ENCODE measurements at places on chromosomes 7 and 10.

DNA sequence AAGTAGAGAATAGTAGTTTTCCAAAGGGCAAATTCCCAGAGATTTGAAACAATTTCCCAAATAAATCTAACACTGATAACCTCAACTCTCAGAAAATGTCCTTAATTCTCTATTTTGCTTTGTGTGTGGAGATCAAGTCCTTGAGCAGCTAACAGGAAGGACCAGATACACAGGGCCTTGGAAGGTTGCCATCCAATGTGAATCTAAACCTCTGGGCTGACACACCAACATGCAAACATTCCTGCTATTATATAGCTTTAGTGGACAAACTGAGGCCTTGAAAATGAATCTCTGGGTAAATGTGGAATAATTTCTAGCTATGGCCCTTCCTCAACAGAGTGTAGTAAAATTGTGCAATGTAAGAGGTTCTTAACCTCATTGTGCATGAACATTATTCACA, 44.1 kb upstream of the PARD3 start:
- peak; percentile 30 for DNase-seq

DNA sequence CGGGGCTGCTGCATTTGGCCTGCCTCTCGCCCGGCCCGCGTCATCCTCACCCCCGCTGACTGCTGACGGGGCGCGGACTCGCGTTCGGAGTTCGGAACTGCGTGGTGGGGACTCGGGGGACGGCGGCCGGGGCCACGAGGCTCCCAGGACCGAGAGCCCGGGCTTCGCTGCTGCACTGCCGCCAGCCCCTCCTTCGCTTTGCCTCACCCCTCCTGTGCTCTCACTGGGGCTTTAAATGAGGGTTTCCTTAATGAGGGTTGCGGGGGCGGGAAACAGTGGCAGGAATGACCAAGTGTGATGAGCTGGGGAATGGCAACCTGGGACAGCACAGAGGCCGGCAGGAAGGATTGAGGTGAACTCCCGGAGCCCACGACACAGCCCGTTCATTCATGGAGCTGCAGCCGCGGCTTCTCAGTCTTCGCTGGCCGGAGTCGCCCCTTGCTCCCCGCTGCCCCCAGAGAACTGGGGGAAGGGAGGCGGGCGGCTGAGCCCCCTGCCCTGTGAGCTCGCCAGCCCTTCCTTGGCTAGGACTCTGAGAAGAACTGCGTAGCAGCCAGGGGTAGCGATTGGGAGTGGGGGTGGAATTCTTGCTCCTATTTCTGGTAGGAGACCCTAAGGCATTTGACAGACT, 1.5 kb upstream of the LRRC4 start:
- DNase-seq, result peak; percentile 7

- no peak for DNase-seq
Measured at GRCh38 chr7:36984041-36984521, 259.8 kb upstream of the AOAH start.

DNA sequence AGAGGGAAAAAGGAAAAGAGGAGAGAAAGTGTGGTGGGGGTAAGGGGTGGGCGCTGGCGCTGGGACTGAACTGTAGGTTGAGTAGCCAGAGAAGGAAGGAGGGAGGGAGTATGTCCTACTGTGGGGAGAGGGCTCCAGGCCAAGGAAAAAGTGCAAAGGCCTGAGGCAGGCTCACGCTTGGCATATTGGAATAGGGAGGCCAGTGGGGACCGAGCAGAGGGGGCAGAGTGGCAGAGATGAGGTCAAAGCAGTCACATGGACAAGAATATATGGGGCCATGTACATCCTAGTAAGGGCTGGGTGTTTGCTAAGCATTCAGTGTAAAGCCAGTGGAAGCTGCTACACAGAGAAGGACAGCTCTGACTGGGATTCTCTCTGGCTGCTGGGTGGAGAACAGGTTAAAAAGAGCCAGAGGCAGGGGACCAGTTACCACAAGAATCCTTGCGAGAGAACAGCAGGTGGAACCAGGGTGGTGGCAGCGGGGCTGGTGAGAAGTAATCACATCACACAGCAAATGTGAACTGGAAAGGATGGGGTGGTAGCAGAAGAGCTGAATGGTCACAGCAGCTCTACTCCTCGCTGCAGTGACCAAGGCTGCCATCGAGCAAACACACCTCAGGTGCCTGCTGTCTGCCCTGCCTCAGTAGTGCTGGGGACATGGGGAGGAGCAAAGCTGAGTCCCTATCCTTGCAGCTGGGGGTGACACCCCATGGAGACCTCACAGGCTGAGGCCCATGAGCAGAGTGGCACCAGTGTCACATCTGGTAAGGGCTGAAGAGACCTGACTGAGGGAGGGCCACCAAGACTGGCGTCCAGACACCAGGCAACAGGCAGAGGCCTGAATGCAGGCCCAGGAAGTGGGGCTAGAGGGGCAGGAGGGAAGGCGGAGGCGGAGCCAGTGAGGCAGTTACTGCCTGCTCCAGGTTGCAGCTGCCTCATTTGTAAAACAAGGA, 39.5 kb downstream of the FAM53B start:
- DNase-seq, result no peak

DNA sequence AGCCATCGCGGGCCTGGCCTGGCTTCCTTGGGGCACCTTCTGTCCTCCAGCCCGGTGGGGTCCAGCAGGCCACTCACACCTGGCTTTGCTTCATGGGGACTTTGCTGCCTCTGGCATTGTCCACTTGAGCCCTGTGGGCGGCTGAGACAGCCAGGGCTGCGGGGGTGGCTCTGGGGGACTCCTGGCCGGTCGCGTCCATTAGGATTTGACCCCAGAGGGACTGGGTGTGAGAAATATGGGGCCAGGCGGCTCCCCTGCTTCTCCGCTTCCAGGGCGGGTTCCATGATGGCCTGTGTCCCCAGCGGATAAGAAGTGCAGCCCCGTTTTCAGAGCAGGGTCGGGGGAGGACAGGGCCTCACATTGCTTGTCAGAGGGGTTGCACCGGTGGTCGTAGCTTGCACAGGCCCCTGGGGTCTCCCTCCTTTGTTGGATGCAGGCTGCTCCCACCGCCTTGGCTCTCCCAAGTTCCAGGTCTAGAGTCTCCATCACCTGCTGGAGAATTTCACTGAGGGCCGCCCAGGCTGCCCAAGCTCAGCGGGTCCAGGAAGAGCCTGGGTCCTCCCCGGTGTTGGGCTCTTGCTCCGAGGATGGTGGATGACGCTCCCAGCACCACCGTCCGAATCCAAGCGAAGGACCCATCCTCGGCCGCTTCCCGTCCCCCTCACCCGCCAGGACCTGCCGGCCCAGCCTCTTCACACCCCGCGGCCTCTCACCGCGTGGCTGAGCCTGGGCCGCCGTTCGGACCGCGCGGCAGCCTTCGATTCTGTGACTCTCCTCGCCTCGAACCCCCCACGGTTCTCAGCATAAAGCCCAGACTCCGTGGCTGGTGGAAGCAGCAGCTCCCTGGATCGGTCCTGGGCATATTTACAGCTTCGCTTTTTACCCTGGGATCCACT, 140.1 kb downstream of the DYNC2I1 start:
- DNase-seq, result no peak

GRCh38 chr7:90424720-90425119, 21.5 kb downstream of the CLDN12 start:
- DNase-seq, result no peak

- DNase-seq, result peak; percentile 50
Measured at GRCh38 chr10:99996671-99997648, 12.8 kb downstream of the DNMBP start.

DNA sequence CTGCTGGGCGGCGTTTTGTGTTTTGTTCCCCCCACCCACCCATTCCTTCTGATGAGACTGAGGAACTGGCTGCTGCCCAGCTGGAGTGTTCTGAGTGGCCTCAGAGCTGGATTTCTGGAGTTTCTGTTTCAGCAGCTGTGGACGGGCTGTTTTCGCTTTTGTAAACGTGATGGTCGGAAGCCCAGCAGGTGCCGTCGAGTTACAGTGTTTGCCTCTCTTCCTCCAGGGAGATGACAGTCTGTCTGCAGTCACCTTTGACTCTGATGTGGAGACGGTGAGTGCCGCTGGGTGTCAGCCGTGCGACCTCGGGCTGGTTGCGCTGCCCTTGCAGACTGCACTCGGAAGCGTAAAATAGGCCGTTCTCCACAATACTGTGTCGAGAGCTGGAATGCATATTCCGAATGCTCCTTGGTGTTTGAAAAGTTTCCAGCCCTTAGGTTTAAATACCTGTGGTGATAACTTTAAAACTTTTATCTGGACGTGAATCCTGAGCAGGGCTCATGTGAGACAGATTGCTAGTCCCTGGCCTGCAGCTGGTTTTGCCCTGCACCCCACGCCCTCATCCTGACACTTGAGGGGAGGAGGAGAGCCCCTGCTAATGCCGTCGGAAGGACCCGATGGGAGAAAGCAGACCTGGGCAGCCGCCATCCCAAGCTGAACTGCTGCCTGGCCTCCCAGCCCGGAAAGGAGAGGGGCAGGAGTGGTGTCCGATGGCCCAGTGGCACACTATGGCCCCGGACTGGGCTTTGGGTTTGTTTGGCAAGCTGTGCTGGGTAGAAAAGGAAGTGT, 8.3 kb downstream of the IQCE start:
- no peak for DNase-seq

DNA sequence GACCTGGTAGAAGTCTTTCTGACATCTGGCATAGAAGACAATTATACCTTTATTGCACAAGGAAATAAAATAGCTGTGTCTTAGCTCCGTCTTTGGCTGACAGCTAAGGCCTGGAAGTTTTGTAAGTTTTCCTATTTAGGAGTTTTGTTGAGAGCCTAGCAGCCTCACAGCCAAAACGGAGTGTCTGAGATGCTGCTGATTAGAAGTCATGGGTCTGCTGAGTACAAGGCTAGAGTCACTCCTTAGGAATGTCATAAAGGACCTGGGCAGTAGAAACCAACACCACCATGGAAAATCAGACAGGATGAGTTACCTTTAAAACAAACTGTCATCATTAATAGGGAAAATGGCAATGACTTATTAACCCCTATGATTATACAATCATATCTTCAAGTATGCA, 442.5 kb downstream of the KCNMA1 start:
- DNase-seq, result peak; percentile 97

DNA sequence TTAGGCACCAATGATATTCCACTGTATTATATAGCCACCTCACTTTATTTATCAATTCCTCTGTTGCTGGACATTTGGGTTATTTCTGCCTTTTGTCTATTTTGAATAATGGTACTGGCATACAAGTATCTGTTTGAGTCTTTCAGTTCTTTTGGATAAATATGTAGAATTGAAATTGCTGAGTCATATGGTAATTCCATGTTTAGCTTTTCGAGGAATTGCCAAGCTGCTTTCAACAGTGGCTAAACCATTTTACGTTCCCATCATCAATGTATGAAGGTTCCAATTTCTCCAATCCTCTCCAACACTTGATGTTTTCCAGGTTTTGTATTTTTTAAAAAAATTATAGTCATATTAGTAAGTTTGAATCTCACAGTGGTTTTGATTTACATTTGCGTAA, 42.3 kb downstream of the JMJD1C start:
- DNase-seq, result no peak

DNA sequence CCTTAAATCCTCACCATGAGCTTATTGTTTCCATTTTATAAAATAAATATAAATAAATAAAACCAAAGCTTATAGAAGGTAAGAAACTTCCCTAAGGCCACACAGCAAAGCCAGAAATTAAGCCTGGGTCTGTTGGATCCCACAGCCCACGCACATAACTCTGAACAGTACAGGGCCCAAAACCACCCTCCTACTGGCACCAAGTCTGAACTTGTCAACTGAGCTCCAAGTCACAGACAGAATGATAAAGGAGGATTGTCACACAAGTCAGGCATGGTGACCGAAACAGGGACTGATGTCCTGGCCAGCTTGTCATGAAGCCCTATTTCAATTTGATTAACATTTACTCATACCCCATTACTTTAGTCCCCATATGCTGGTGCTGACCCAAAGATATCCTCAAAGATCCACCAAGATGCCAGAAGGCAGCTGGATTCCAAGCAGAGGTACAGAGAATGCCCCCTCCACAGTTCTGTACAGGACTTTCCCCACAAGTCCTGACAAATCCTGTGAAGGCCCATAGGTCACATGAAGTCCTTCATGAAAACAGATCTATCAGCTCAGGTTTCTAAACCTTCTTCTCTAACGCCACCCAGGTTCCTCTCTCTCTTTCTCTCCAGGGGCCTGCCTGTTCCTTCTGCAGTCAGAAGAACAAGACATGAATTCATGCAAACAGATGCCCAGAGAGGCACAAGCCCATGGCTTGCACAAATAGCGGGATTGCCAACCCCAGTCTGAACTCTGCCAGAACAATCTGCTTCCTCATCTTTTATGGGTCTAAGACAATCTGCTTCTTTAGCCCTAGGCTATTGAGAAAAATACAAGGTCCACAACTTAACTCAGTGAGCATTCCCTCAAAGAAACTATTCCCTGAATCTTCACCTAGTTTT, 60.9 kb downstream of the GLI3 start:
- no peak for DNase-seq

GRCh38 chr10:22437620-22438588, 92.6 kb downstream of the SPAG6 start:
- peak; percentile 31 for DNase-seq

- DNase-seq, result no peak
Measured at GRCh38 chr7:28002638-28003037, 178.0 kb downstream of the JAZF1 start.

GRCh38 chr7:138753610-138754009, 44.2 kb upstream of the TMEM213 start:
- no peak for DNase-seq

DNA sequence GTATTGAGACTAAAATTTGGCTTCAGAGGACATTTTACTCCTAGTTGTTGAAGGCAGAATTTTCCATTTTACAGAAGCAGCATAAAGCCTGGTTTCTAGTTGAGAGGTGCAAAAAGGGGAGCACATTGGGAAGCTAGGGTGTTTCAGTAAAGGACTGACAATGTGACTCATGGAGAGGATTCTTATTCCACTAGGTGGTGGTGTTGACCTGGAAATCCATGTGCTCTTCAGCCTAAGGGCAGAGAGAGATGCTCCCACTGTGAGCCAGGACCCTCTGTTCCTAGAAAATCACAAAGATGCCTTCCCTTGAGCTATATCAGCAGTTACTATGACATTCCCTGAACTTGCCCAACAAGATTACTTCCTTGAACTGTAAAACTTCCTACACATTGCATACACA, 687.8 kb downstream of the IPMK start:
- no peak for DNase-seq

GRCh38 chr7:72577107-72577506, 165.0 kb upstream of the CALN1 start:
- DNase-seq, result no peak

GRCh38 chr7:75866114-75866488, 12.7 kb upstream of the RHBDD2 start:
- DNase-seq, result no peak
